Muscle of back (tissue), 13 donors: ENCODE measurements at places on chromosomes 1 and 21.

DNA sequence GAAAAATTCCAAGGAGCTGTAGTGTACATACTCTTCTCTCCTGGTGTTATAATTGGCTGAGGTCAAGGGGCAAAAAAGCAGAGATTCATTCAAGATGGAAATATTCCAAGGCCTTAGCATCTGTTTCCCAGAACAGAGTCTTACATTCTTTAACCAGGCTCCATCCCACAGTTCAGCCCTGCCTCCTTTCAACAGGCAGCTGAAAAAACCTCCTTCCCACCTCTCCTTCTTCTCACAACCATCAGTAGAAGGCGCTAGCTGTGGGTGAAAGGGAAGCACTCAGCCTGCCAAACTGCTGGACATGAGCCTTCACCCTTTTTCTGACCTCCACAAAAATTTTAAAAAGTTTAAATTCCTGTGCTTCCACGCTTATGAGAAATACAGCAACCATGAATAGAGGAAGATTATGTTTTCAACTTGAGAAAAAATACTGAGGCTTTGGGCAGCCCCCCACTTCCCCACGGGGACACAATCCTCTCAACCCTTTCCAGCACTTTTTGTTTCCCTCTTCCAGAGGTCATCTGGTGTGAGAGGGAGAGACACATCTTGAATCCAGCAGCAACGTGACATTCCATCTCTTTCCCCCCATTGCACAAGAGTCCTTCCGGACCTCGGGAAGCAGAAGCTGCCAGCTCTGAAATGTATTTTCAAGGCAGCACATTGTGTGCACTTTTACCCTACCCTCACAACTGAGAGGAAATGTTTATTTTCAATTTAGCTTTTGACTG lies 43.2 kb upstream of the FMO2 start:
- peak; percentile 96 for DNase-seq

DNA sequence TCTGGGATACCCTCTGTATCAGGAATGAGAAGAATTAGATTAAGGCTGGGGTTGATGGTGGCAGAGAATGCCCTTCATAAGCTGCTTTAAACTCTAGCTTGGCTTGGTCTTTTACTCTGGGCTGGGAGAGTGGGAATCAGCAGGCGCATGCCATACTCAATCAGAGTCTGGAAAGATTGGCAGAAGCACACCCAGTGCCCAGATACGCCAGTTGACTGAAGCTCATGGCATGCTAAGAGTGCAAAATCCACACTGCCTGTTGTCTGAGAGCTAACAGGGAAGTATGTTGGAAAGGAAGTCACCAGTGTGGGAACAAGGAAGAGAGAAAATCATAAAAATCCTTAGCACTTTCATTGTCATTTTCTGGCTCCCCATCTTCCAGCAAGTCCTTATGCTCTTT lies 53.0 kb downstream of the HMCN1 start:
- DNase-seq, result no peak

DNA sequence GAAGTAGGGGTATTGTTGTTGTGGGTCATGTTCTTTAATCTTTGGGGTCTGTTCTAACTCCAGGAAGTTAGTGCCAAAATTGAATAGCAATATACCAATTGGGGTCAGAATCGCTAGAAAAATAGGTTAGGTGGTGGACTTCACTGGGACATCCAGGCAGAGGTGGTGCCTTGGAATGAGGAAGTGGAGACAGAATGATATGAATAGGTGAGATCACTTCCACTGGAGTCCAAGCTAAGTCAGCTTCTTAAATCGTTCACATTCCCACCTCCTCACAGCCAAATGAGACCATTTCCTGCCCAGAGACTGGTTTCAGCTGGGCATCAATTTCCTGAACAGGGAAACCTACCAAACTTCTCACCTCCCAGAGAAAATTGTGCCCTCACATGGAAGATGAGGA lies 137.8 kb upstream of the RAB4A start:
- no peak for DNase-seq

DNA sequence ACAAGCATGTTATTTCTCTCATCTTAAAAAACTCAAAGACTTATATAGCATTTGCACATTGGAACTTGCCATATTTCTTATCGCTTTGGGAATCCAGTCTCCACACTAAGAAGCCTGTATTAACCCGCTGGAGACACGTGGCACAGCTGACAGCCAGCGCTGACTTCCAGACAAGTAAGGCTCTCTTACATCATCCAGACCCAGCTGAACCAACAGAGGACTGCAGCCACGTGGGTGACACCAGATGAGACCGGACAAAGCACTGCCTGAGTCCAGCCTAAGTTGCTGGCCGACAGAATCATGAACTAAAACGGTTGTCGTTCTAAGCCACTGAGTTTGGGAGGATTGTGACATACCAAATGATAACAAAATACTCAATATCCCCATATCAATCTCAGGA lies 6.3 kb upstream of the CD247 start:
- DNase-seq, result no peak

GRCh38 chr1:184909019-184909418 lies 65.3 kb downstream of the NIBAN1 start:
- peak; percentile 45 for DNase-seq

GRCh38 chr1:16112596-16113555 lies 39.4 kb upstream of the FAM131C start:
- no peak for DNase-seq

DNA sequence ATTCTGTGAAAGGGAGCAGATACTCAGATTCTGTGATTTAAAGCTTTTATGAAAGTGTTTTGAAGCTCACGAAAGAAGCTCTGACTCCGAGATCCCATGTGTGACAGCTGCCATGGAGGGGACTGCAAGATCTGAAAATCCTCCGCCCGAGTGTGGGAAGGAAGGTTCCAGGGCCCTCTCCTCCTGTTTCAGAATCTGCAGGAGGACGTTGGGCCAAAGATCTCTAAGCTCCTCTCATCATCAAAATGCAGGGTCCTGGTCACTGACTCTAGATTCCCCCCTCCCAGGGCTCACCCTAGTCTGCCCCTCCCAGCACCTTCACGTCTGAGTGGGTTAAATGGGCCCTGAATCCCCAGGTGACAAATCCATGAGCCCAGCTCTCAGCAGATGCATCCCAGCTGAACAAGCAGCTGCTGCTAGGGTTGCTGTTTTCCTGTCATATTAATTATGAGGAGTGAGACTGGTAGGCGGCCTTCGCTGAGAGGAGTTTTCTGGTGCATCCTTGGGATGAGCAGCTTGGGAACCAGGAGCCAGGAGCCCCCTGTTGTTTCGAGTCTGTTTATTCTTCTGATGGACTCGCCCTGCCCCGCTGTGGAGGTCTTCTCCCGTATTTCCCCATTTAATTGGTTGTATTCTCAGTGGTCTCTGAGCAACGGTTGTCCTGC lies 402.0 kb downstream of the MATN1 start:
- no peak for DNase-seq

- no peak for DNase-seq
These were observed 29.9 kb downstream of the VASH2 start for GRCh38 chr1:212980123-212980785.

GRCh38 chr1:65026235-65026634 lies 59.9 kb upstream of the JAK1 start:
- DNase-seq, result no peak

GRCh38 chr21:45477176-45478114 lies 64.8 kb downstream of the SLC19A1 start:
- no peak for DNase-seq

DNA sequence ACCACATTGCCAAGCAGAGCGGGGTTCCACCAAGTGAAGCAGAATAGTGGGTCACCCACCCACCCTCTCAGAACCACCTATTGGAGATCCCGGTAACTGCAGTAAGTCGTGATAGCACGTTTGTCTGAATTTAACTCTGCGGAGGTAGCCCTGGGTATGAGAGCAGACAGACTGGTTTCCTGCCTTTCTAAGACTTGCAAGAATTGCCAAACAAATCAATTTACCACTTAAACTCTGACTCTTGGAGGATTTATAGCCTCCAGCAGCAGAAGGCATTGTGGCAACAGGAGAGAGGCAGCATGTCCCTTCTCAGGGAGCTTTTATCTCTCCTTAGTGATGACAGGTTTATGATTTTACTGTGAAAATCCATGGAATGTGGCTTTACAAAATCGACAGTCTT lies 287.9 kb upstream of the FMN2 start:
- DNase-seq, result no peak

- peak; percentile 89 for DNase-seq
These were observed at the start of gene SAMD13 for GRCh38 chr1:84301004-84301784. Gene SAMD13, plus strand, starts transcription at chr1:84301708. Its CDS starts 1,527 bp downstream, at chr1:84303235.

- DNase-seq, result no peak
These were observed 23.4 kb downstream of the DYNLT5 start for GRCh38 chr1:66775646-66776045.

- peak; percentile 75 for DNase-seq
These were observed 35.8 kb downstream of the GREM2 start for GRCh38 chr1:240575981-240576662.

DNA sequence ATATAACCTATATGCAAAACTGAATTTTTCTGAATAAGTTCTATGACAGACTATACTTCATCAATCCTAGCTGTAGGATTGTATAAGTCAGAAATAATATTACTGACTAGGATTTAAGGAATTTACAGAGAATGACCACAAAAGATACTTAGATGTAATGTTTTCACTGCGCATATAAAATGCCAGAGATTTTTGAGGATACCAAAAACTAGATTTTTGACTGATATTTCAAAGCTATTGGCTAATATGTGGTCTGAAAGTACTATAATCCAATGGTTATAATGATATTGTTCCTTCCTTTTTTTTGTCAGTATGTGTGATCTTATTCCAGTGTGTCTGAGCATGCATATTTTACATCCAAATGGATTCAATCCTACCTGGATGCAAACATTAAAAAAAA lies 17.0 kb upstream of the IFI44L start:
- DNase-seq, result no peak

DNA sequence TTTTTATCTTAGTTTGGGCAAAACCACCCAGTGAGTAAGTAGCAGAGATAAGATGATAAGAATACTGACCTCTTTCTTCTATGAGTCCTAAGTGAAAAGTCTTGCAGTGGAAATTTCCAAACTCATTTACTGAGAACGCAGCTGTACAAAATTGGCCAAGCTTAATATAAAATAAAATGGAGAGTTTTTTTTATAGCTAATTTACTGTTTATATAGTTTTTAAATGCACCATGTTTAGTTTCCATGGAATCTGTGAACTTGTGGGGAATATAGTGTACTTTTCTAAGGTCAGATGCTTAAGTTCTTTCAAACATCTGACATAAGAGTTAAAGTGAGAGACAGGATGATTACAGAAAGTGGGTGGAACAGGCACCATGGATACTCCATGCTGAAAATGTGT lies 833.5 kb downstream of the ADGRL2 start:
- DNase-seq, result peak; percentile 15

DNA sequence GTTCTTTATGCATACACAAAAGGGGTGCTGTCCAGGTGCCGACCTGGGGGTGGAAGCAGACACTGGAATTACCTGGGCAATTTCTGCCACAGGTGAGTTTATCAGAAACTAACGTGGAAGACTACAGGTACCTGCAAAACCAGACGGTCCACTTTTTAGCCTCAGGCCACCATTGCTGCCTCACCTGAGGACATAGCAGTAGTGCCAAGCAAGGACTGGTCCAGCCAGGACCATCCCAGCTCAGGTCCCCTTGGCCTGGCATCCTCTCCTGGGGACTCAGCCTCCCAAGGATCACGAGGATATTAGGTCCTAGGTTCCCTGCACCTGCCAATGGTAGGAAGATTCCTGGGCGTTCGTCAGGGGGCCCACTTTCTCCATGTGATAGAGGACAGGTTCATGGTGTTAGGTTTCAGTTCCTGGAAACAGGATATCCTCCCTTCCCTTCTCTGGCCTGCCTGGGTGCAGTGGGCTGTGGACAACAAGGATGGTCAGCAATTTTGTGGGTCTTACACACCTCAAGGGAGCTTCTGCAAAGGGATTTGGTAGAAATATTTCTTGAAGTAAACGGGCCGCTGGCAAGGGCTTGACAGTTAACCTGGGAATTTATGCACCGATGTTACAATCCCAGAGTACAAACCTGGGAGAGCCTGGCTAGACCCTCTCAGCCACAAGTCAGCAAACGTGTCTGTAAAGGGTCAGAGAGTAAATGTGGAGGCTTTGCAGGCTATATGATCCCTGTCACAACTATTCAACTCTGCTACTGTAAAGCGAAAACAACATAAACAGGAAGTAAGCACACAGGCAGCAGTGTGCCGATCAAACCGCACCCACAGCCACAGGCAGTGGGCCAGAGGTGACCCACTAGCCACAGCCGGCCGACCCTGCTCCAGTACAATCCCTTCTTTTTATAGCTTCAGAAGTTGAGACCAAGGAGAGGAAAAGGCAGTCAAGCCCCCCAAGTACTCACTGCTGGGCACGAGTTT lies 71.4 kb upstream of the RAB4A start:
- DNase-seq, result no peak

- DNase-seq, result no peak
These were observed 14.1 kb downstream of the DNM3 start for GRCh38 chr1:171855381-171855780.

- no peak for DNase-seq
These were observed 2.7 kb downstream of the KHDC4 start for GRCh38 chr1:155931332-155932038.

- no peak for DNase-seq
These were observed 16.0 kb upstream of the RASAL2 start for GRCh38 chr1:178077917-178078316.

DNA sequence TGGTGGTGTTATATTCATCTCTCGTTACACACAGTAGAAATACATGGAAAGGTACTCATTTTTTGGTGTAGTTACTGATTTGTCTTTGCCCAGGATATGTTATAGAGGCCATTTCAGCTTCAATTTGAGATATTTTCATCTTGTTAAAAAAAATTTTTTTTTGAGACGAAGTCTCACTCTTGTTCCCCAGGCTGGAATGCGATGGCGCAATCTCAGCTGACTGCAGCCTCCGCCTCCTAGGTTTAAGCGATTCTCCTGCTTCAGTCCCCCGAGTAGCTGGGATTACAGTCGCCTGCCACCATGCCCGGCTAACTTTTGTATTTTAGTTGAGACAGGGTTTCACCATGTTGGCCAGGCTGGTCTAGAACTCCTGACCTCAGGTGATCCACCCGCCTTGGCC lies 19.0 kb downstream of the MORC3 start:
- no peak for DNase-seq

DNA sequence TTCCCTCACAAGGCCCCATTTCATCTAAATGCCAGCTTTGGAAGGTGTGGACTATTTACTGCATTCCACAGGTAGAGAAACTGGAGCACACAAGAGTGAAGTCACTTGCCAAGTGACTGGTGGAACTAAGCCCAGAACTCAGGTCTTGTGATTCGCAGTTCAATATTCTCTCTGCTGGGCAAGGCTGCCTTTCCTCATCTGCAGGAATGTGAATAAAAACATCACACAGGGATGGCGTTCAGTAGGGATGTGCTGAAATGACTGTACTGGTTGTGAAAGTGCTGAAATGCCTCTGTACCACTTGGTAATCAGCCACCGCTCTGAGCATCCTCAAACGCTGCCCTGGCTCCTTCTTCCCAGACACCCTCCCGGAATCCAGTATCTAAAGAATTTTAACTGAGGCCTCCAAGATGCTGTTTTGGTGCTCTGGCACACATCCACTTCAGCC lies 145.6 kb downstream of the HIVEP3 start:
- DNase-seq, result no peak
